ENCODE measurements at places on chromosomes 16 and 17.

GRCh38 chr16:53297477-53297876, 136.8 kb upstream of the RBL2 start:
- DNase-seq = no peak

GRCh38 chr16:50399411-50399810, 30.6 kb upstream of the BRD7 start:
- no peak for DNase-seq

- DNase-seq = no peak
These were observed 76.5 kb upstream of the NUDT7 start for GRCh38 chr16:77645764-77646163.

DNA sequence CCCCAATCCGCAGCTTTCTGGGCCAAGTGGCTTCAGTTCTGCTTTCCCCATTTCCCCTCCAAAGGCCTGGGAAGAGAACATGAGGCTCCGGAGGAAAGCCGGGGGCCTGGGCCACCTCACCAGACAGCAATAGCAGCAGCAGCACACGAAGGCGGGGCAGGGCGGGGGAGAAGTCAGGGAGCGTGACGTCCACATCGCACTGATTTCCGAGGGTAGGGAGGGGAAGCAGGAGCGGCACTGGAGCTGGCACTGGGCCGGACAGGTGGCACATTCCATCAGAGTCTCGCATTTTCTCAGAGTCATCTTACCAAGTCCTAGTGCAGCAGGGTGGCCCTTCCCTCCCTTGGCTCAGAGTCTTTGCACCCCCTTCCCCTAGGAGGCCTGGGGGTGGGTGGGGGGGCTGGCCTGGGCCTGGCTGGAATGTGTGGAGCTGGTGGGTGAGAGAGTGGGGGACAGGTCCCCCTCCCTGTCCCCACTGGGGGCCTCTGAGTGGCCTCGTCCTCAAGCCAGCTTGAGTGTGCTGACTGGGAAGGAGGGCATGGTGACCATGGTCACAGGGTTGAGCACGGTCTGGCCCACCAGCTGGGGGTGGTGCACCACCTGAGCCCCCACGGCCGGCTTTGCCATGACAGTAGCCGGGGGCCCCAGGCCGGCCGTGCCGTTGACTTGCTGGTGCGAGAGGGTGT, 14.3 kb downstream of the MNT start:
- DNase-seq = no peak

GRCh38 chr17:75325348-75325747, 36.1 kb upstream of the SLC25A19 start:
- no peak for DNase-seq

GRCh38 chr16:22927306-22927705, 113.3 kb downstream of the HS3ST2 start:
- no peak for DNase-seq

DNA sequence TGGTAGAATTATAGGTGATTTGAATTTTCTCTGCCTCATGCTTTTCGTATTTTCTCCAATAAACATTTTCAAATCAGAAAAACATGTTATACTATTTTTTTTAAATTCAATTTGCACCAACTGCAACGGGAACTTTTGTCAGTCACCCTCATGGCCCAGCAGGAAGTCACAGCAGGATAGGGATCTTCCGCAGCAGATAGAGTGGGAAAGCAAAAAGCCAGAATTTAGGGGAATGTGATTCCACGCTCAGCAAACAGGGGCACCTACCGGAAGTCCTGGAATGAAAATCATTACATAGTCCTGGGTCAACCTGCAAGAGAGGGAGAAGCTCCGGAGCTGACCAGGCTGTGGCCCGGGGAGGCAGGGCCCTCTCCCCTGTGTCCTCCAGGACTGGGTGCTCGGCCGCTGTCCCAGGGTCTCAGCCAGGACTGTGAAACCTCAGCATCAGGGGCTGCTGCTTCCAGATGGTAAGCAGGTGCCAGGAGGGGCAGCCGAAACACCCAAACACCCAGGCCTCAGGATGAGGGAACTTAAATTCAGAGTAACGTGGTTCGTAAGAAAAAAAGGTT, 3.9 kb downstream of the SLC47A2 start:
- no peak for DNase-seq

GRCh38 chr16:13521356-13521755, 398.6 kb upstream of the ERCC4 start:
- DNase-seq = no peak

- no peak for DNase-seq
These were observed 12.6 kb downstream of the BLMH start for GRCh38 chr17:30279156-30279555.

DNA sequence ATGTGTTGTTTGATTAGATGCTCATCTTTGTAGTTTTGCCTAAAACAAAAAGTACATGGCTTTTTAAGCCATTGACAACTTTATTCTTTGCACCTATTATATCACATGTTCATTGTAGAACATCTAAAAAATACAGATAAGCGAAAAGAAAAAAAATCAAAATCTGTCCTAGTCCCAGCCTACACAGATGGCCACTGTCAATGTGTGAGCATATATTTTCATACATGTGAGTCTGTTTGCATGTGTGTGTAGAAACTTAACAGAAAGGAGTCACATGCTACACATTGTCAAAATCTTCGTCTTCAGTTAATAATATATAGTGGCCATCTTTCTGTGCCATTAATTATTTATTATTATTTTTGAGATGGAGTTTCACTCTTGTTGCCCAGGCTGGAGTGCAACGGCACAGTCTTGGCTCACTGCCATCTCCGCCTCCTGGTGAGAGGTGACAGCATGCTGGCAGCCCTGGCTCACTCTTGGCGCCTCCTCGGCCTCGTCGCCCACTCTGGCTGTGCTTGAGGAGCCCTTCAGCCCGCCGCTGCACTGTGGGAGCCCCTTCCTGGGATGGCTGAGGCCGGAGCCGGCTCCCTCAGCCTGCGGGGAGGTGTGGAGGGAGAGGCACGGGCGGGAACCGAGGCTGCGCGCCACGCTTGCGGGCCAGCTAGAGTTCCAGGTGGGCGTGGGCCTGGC, 68.5 kb upstream of the AMZ2 start:
- no peak for DNase-seq

GRCh38 chr17:58285422-58285810, 4.7 kb upstream of the MPO start:
- DNase-seq = no peak

GRCh38 chr17:75008373-75008772, 4.1 kb upstream of the MRPL58 start:
- no peak for DNase-seq

DNA sequence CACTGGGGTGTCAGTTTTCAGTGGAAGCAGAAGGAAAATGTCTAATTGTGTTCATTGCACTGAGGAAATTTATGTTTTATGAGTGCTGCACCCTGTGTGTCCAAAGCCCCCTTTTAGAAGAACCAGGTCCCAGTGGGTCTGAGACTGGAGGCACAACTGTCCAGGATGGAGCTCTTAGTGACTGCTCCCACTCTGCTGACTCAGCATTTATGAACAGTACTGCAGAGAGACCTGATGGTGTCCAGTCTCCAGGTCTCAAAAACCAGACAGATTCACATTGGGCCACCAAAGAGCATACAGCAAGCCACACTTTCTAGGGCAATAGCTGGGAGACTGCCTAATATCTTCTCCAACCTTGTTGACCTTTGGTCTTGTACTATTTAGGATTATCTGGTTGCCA, 321.9 kb downstream of the CBLN1 start:
- no peak for DNase-seq

DNA sequence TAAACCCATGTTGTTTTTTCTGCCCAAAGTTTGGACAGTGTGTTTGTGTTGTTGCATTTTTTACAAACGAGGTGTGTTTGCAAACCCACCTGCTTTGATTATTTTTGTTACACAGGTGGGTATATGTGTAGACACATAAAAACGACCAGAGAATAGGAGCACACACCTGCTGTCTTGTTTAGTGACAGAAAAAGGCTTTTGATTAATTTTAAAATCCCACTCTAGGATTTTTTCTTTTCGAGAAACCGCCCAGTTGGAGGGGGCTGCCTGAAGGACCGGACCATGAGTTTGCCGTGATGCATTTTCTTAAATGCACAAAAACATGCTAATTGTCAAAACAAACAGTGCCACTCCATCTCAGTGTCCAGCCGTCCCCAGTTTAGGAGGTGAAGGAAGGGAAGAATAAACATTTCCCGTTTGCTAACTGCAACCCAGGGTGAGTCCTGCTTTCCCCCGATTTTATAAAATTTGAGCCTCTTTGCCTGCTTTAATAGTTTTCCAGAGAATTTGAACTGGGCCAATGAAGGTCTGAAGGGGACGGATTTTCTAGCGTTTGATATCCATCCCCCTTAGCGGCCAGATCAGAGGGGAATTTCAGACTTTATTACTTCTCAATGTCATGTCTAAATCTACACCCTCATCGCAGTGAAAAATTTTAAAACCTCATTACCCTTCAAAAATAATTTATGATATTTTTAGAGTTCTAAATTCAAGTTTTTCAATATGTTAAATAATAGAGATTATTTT, 3.2 kb downstream of the FOXC2 start:
- DNase-seq = no peak

DNA sequence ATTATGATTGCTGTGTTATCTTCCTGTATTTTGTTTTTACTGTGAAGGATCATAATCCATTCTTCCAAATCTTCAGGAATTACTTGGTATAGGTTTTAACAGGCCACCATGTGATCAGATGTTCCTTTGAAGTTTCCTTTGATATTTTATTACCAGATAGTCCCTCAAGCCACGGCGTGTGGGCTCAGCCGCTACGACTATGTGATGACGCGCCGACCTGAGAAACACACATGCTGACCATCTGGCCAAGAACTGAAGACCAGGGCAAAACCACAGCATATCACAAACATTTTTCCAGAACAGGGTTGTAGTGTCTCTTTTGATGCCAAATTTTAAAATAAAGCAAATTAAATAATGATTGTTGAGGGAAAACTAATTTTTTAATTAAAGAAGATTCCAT, 47.3 kb downstream of the ZCCHC14 start:
- DNase-seq = no peak

GRCh38 chr17:1648173-1648962, 1.3 kb downstream of the RILP start:
- no peak for DNase-seq

GRCh38 chr16:87149051-87149450, 168.1 kb downstream of the C16orf95 start:
- no peak for DNase-seq

- peak; percentile 46 for DNase-seq
These were observed 1.7 kb upstream of the ZNF423 start for GRCh38 chr16:49857423-49858181.

DNA sequence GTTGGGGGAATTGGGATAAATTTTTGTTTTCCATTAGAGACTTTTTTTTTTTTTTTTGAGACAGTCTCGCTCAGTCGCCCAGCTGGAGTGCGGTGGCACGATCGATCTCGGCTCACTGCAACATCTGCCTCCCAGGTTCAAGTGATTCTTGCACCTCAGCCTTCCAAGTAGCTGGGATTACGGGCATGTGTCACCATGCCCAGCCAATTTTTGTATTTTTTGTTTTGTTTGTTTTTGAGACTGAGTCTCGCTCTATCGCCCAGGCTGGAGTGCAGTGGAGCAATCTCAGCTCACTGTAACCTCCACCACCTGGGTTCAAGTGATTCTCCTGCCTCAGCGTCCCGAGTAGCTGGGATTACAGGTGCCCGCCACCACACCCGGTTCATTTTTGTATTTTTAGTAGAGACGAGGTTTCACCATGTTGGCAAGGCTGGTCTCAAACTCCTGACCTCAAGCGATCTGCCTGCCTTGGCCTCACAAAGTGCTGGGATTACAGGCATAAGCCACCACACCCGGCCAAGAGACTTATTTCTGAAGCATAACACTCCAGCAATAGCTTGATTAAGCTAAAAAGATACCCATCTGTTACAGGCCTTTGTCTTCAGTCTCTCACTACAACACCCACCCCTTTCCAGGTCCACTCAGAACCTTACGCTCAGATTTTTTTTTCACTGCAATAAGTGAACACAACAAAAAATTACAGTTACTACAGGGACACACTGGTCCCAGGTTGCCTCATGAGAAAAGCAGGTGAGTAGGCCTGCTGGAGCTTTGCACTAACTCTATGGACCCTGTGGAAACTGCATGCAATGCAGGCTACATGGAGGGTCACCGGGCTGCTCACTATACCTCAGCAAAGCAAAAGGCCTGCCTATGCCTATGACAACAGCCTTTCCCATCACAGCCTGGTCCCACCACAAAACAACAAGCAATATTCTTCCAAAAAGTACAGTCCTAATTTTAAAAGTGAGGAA, 34.6 kb downstream of the KANSL1 start:
- no peak for DNase-seq

DNA sequence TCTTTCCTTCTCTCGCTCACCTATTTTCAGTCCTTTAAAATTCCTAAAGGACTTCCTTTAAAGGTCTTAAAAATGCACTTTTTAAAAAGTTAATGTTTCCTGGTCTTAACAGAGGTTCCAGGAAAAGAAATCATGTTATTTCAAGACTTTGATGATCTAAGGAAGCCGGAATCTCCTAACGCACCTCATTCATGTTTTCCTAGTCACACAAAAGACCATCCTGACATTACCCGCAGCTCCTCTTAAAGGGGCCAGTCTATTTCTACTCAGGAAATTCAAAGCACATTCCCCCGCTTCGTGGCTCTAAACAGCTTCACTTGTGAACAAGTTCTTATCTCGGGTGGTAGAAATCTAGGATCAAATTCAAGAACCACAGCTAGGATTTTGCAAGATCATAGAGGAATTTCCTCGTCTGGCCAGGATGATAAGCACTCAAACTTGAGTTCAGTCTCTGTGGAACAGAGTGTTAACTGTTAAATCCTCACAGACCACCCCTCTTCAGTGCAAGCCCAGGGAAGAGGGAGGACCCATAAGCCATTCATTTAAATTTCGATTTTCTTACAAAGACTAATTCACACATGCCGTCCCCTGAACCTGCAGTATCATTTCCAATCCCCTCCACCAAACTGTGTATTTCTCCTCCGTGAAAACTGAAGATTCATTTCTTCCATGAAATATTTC, 137.1 kb upstream of the AXIN2 start:
- no peak for DNase-seq

DNA sequence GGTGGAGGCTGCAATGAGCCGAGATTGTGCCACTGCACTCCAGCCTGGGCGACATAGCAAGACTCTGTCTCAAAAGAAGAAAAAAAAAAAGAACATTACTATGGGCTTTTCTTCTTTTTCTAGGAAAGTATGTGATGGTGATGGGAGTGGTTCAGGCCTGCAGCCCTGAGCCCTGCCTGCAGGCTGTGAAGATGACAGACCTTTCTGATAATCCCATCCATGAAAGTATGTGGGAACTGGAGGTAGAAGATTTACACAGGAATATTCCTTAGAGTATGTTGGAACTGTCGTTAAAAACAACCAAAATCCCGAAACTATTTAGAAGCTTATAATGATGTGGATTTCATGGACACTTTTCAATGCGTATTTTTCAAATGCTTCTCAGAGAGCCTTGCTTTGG, 5.3 kb downstream of the RMI2 start:
- DNase-seq = no peak

DNA sequence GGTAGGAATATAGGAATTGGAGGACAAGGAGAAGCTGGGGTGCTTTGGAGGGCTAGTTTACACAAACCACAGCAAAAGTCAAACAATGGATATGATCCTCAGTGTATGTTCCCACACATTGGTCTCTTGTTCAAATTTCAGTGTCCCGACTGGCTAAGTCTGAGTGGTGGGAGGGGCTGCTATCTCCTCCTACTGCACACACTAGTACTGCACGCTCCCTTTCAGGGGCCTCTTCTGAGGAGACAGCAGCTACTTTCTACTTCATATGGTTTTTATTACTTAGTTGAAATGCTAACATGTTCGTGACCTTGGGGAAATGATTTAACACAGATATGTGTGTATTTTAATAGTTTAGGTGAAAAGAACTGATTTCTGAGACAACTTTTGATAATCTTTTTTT, 18.8 kb upstream of the KRT10 start:
- no peak for DNase-seq
